ENCODE measurements at places on chromosomes 7 and 10. TPM values are rescaled to one million over a fixed set of nuclear protein-coding genes. Genes with fewer than 3 reads are reported as not detected.

- no peaks in the 10 kb centered on the region for H3K36me3 ChIP-seq
- no peak for DNase-seq
- H3K4me3 ChIP-seq, result no peak overlapping the region
- H3K4me1 ChIP-seq, result no peaks in the 10 kb centered on the region
- H3K27ac ChIP-seq, result no peak overlapping the region
Measured at GRCh38 chr7:51732951-51733350, 416.3 kb upstream of the COBL start.

GRCh38 chr10:26790221-26790995, 70.3 kb downstream of the ABI1 start:
- DNase-seq, result no peak
- H3K27me3 ChIP-seq, result no peaks in the 10 kb centered on the region
- H3K4me1 ChIP-seq, result peaks cover 42% of the 10 kb centered on the region
- no peak overlapping the region for H3K4me3 ChIP-seq
- peaks cover 4% of the 10 kb centered on the region for H3K36me3 ChIP-seq

GRCh38 chr7:151937286-151937685, 19.0 kb upstream of the GALNTL5 start:
- peaks cover 8% of the 10 kb centered on the region for H3K27me3 ChIP-seq
- DNase-seq, result no peak
- peaks cover 21% of the 10 kb centered on the region for H3K4me1 ChIP-seq
- no peak overlapping the region for H3K27ac ChIP-seq
- H3K4me3 ChIP-seq, result no peak overlapping the region

The CUZD1 gene
- total RNA-seq, result not detected

The PPP1R17 gene
- not detected for total RNA-seq

Measured in chondrocyte (in vitro differentiated cells).